ENCODE measurements at places on chromosomes 7 and 10.

- no peak for DNase-seq
- no peaks in the 10 kb centered on the region for H3K36me3 ChIP-seq
- H3K4me1 ChIP-seq = peaks cover 2% of the 10 kb centered on the region
- H3K27me3 ChIP-seq = no peaks in the 10 kb centered on the region
Measured at GRCh38 chr10:52484206-52485065, 170.4 kb downstream of the DKK1 start.

GRCh38 chr10:23439452-23439960 is 631 bp downstream of the OTUD1 start:
- H3K4me3 ChIP-seq = peak overlapping the region; percentile 92
- no peak overlapping the region for H3K27ac ChIP-seq
- H3K36me3 ChIP-seq = peaks cover 27% of the 10 kb centered on the region
- DNase-seq = no peak

DNA sequence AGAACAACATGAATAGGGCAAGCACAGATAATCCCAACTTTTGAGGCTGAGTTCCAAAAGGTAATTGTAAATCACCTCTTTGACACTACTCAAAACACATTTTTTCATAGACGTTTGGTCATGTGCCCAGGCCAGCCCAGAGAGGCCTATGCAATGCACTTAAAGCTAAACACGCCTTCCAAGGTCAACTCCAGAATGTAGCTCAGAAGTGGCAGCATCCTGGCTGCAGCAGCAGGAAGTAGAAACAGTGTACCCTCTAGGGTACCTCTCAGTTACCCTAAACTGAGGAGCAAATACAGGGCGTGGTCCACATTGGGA is 58.7 kb downstream of the OSBPL3 start:
- no peak overlapping the region for H3K4me3 ChIP-seq
- H3K36me3 ChIP-seq = peaks cover 8% of the 10 kb centered on the region
- no peak for DNase-seq
- peak overlapping the region; percentile 90 for H3K27ac ChIP-seq
- H3K4me1 ChIP-seq = peaks cover 90% of the 10 kb centered on the region
- no peaks in the 10 kb centered on the region for H3K27me3 ChIP-seq

DNA sequence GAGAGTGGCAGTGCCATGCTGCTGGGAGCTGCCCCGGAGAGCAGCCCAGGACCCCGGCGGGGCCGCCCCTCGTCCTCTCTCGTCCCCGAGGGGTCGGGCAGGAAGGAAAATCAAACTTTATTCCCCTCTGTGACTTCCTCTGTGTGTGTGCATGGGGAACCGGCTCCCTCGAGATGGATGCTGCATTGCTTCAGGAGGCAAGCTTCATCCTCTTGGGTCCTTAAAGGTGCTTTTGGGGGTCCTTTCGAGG is 726 bp downstream of the MCU start:
- peaks cover 35% of the 10 kb centered on the region for H3K4me1 ChIP-seq
- no peak for DNase-seq
- H3K4me3 ChIP-seq = peak overlapping the region; percentile 89

- H3K27me3 ChIP-seq = no peaks in the 10 kb centered on the region
- no peaks in the 10 kb centered on the region for H3K4me1 ChIP-seq
- H3K4me3 ChIP-seq = no peak overlapping the region
- no peaks in the 10 kb centered on the region for H3K36me3 ChIP-seq
Measured at GRCh38 chr7:71645836-71646235, 513.9 kb downstream of the GALNT17 start.
